ENCODE measurements at places on chromosomes 2 and 18.

- DNase-seq = no peak
Measured at GRCh38 chr2:239396881-239397681, 3.7 kb downstream of the HDAC4 start.

GRCh38 chr2:133657591-133657990 is 89.3 kb upstream of the NCKAP5 start:
- DNase-seq = no peak

DNA sequence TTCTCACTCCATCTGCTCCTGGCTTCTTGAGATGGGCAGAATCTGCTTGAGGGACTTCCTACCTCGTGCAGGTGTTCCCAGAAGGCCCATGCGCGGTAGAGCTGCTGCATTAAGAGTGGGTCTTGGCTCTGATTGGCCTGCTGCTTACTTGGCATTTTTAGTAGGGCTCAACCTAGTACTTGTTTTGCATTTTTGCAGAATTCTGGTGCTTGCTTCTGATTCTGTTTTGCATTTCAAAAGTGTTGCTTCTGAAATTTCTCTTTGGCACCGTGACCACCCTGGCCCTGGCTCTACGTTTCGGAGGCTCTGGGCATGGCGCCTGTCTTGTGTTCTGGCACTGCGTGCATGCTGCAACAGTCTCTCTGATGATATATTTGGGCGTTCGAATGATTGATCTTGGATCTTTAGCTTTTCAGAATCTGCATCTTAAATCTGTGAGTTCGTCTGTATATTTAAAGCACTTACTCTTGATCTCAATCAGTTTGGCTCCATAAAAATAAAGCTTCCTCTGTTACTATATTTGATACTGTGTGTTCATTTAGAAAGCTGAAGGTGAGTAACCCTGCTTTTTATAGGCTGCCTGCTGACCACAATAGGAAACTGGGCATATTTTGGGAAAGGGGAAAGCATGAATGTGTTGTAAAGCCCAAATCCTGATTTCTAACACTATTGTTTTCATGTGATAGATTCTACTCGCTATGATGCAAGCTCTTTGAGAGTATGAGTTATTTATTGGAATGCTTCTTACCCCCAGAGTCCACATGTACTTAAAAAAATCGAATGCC is 22.2 kb downstream of the EFR3B start:
- DNase-seq = no peak

DNA sequence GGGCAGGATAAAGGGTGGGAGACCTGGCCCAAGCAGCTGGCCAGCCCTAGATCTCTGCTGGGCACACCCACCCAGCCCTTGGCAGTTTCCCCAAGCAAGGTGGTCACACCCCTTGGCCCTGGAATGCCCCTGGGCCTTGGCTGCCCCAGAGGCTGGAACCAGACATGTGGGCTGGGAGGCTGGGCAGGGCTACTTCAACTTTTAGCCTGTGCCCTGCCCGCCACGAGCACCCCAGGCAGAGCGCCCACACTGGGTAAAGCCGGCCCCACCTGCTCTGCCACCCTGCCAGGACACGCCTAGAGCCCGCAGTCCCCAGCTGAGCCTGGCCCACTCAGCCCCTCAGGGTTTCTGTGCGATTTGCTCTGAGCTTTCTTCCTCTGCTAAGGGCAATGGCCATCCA is 119.7 kb upstream of the SMAD2 start:
- no peak for DNase-seq

DNA sequence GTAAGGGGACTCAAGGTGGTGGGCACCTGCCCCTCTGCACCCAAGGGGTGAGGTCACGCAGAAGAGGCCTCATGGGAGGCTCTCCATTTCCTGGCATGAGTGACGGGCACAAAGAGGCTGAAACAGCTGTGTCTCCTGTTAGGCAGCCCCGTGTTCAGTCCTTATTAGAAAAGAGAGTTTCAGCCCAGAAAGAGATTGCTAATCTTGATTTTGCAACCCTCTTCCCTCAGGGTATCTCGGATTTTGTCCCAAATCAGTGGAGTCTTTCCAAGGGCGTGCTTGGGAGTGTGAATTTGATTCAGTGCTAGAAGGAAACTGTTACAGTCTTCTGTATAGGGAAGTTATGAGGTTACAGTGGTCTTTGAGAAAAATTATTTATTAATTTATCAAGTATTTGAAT is 10.4 kb downstream of the TNFRSF11A start:
- DNase-seq = no peak

DNA sequence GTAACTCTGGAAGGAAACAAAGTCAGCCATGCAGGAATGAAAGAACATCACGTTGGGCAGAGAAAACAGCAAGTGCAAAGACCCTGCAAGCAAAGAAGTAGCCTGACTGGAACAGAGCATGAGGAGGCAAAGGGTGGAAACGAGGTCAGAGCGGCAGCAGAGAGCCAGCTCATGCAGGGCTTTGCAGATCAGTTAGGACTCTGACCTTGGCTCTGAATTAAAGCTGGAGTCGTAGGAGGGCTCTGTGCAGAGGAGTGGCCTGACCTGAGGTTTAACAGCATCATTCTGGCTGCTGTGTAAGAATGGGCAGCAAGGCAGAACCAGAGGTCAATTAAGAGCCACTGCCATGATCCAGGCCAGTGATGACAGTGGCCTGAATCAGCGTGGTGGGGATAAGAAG is 220.7 kb downstream of the PRKCE start:
- DNase-seq = no peak

All from activated T-helper 1 cell treated with anti-CD3 and anti-CD28 coated beads, Interleukin-2, amount 50 U/mL, for 16 hours (primary cell).